Hepatocyte (in vitro differentiated cells): ENCODE measurements at places on chromosomes 2 and 18. TPM values are rescaled to one million over a fixed set of nuclear protein-coding genes. Genes with fewer than 3 reads are reported as not detected.

WNT6 gene
- total RNA-seq = 7.1 and 11.3 TPM in 2 replicates

ACAA2 gene
- total RNA-seq = 154 and 174 TPM in 2 replicates

SH3BP4 gene
- total RNA-seq = 32.0 and 35.9 TPM in 2 replicates

OSR1 gene
- 16.1 and 19.8 TPM in 2 replicates for total RNA-seq

COLEC11 gene
- 22.6 TPM in 2 replicates for total RNA-seq

APLF gene
- total RNA-seq = 4.9 and 5.0 TPM in 2 replicates

EPHA4 gene
- total RNA-seq = 36.8 and 39.0 TPM in 2 replicates

TEKT4 gene
- total RNA-seq = not detected in 2 replicates

SERPINB11 gene
- not detected in 2 replicates for total RNA-seq

STPG4 gene
- 0.72 TPM in 1 of 2 replicates, not detected in the other for total RNA-seq

NOSTRIN gene
- total RNA-seq = 10.7 and 19.1 TPM in 2 replicates

ACKR3 gene
- total RNA-seq = 47.1 and 49.5 TPM in 2 replicates

M1AP gene
- total RNA-seq = 0.70 and 1.0 TPM in 2 replicates

LYG1 gene
- 0.16 and 0.93 TPM in 2 replicates for total RNA-seq

IL36G gene
- total RNA-seq = 0.20 TPM in 1 of 2 replicates, not detected in the other

SRD5A2 gene
- 0.40 and 0.52 TPM in 2 replicates for total RNA-seq

RAB12 gene
- 28.6 and 33.2 TPM in 2 replicates for total RNA-seq

MTHFD2 gene
- 126 and 142 TPM in 2 replicates for total RNA-seq

DYNAP gene
- total RNA-seq = not detected in 2 replicates

PEX13 gene
- total RNA-seq = 60.0 and 74.3 TPM in 2 replicates

UCN gene
- total RNA-seq = 1.4 and 2.9 TPM in 2 replicates

SLC8A1 gene
- 8.9 and 11.7 TPM in 2 replicates for total RNA-seq

MRPL30 gene
- 36.6 TPM in 2 replicates for total RNA-seq

ABCB11 gene
- 7.3 and 9.2 TPM in 2 replicates for total RNA-seq

ATIC gene
- 19.4 and 19.6 TPM in 2 replicates for total RNA-seq

TLX2 gene
- total RNA-seq = not detected in 2 replicates

AGXT gene
- total RNA-seq = 69.6 and 90.8 TPM in 2 replicates

STARD6 gene
- not detected in 2 replicates for total RNA-seq

DSC2 gene
- total RNA-seq = 49.2 and 59.6 TPM in 2 replicates

SNORC gene
- total RNA-seq = 1.4 and 2.2 TPM in 2 replicates

DAW1 gene
- total RNA-seq = 0.23 and 0.68 TPM in 2 replicates

GBX2 gene
- not detected in 2 replicates for total RNA-seq

SLC5A6 gene
- 65.8 and 72.3 TPM in 2 replicates for total RNA-seq

RAB31 gene
- 21.0 and 26.0 TPM in 2 replicates for total RNA-seq

PAX3 gene
- not detected in 2 replicates for total RNA-seq

FAM161A gene
- total RNA-seq = 3.7 and 6.5 TPM in 2 replicates

CDKL4 gene
- total RNA-seq = 0.10 and 1.8 TPM in 2 replicates

CHRND gene
- total RNA-seq = not detected in 2 replicates

BOLL gene
- not detected in 2 replicates for total RNA-seq

TTN gene
- 6.4 and 10.1 TPM in 2 replicates for total RNA-seq

CGREF1 gene
- 0.28 and 2.5 TPM in 2 replicates for total RNA-seq

LHCGR gene
- not detected in 2 replicates for total RNA-seq

GKN2 gene
- not detected in 2 replicates for total RNA-seq

MGAT4A gene
- 21.6 and 22.2 TPM in 2 replicates for total RNA-seq

HOXD10 gene
- 8.5 and 11.7 TPM in 2 replicates for total RNA-seq

KCNK3 gene
- 9.4 and 10.5 TPM in 2 replicates for total RNA-seq

CACNB4 gene
- total RNA-seq = 4.0 and 4.1 TPM in 2 replicates
